ENCODE measurements at places on chromosomes 2 and 18.

DNA sequence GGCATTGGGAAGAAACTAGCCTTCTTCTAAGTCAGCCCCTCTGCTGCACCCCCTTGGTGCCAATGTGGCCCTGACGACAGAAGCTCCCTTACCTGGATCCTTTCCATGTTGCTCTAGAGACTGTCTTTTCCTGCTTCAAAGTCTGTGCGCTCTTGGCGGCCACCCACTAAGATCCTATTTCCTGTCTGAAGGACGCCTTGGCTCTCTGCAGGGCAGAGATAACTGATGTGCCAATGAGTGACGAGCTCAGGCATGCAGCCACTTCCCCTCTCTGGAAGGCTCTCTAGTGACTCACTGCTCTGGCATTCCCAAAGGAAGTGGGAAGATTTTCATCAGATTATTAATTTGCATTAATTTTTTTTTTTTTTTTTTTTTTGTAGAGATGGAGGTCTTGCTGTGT lies 273.5 kb downstream of the CDH20 start:
- peak; percentile 86 for DNase-seq

DNA sequence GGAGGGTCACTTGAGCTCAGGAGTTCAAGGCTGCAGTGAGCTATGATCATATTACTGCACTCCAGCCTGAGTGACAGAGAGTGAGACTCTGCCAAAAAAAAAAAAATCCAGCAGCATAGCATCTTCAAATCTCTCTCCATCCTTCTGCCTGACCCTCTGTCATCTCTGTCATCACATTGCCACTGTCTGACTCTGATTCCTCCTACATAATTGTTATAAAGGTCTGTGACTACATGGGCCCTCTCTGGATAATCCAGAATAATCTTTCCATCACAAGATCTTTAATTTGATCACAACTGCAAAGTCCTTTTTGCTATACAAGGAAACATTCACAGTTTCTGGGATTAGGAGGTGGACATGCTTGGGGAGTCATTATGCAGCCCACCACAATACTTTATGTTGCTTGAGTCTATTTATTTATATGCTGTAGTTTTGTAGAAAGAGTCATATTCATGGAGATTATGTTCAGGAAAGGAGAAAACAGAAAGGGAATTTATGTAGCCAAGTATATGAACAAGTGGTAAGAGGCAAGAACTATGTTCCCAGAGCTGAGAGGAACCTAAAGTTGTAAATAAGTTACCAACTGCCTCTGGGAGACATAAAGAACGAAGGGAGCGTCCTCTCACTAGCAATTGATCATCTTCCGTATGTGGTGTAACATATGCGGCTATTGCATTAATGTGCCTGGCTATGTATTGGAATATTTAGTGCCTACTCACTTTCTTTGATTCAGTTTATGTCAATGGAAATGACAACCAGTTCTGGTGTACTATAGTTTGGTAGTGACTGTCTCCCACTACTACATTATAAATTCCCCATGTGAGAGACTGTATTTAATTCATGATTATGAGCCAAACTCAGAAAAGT lies 21.5 kb downstream of the RND3 start:
- no peak for DNase-seq

DNA sequence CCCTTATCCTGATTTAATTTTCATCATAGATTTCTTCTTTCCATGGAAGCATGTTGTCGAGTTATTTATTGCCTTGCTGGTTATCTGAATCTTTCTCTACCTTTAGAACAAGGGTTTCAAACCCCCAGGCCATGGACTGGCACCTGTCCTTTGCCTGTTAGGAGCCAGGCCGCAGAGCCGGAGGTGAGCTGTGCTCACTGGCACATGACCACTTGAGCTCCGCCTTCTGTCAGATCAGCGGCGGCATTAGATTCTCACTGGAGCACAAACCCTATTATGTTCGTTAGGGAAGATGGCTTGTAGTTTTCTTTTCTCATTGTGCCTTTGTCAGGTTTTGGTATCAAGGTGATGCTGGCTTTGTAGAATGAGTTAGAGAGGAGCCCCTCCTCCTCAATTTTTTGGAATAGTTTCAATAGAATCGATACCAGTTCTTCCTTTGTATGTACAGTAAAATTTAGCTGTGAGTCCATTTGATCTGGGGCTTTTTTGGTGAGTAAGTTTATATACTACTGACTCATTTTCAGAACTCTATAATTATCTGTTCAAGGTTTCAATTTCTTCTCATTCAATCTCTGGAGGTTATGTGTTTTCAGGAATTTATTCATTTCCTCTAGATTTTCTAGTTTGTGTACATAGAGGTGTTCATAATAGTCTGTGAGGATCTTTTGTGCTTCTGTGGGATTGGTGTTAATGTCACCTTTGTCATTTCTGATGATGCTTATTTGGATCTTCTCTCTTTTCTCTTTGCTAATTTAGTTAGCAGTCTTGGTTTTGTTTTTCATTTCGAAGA lies 668.0 kb upstream of the FAM98A start:
- DNase-seq = no peak

DNA sequence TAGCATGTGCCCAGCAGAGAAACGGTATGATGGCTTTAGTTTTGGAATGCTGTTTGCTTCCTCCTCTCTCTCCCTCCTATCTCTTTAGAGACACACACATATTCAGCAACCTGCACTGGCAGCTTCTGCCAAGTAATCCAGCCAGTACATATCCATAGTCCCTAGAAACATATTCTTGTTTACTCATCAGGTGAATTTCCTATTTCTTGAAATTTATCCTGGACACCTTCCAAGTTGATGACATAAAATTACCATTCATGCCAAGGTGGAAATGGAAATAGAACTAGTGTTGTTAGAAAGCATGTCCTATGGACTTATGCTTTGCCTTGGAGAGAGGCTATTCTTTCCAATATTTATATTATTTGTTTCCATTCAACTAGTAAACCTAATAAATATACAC lies 50.9 kb upstream of the RGPD4 start:
- DNase-seq = no peak

DNA sequence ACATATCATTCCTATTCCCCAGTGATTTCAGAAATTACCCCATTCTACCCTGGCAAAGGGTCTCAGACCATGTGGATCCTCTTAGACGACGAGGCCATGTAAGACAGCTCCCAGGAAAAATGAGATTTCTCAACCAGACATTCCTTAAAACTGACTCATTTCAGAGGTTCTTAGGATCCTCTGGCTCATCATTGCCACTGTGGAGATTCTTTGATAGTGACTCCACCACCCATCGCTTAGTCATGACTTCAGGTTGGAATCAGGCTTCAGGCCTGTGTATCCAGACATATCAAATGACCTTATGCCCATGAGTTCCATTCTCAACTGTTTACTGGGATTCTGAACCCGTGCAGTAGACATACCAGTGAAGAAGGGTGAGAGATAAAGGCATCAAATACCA lies 245.6 kb upstream of the TCF4 start:
- DNase-seq = peak; percentile 89

DNA sequence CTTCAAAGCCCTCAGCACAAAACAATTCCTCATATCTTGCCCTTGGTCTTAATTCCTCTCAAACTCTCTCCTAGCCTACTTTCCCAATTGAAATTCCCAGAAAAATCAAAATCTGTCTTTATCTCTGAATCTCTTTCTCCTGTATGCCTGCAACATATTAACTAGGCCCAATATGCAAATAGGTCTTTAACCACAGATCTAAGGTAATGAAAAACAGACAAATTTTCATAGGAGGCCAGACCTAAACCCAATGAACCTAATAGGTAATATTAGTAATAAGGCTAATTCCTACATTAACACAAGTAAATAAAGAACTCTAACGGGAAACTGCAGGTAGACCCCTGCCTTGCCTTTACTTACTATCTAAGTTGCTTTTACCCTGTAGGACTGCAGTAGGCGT lies 41.4 kb downstream of the WDR33 start:
- DNase-seq = no peak

GRCh38 chr18:7598167-7599047 lies 31.3 kb downstream of the PTPRM start:
- no peak for DNase-seq

GRCh38 chr2:177998006-177998405 lies 74.6 kb downstream of the PDE11A start:
- DNase-seq = peak; percentile 49

DNA sequence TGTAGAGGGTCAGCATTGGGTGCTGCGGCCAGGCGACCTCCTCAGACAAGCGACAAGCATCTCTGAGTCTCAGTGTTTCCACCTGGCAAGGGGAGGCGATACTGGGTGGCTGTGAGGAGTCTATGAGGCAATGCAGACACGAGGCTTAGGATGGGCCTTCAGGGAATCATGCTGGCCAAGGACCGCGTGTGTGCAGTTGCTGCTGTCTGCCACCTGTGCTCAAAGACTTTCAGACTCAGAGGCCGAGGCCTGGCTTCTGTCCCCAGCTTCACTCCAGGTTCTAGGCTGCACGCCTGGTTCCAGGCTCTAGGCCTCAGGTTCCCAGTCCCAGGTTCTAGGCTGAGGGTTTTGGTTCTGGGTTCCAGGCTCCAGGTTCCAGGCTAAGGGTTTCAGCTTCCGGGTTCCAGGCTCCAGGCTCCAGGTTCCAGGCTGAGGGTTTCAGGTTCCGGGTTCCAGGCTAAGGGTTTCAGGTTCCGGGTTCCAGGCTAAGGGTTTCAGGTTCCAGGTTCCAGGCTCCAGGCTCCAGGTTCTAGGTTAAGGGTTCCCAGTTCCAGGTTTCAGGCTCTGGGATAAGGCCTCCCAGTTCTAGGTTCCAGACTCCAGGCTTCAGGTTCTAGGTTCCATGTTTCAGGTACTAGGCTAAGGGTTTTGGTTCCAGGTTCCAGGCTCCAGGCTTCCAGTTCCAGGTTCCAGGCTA lies 14.8 kb downstream of the LRRFIP1 start:
- DNase-seq = no peak

- DNase-seq = no peak
Observed at GRCh38 chr2:39359453-39360038, 77.5 kb downstream of the MAP4K3 start.

GRCh38 chr2:82896117-82896516 lies 1563.0 kb downstream of the SUCLG1 start:
- DNase-seq = no peak

DNA sequence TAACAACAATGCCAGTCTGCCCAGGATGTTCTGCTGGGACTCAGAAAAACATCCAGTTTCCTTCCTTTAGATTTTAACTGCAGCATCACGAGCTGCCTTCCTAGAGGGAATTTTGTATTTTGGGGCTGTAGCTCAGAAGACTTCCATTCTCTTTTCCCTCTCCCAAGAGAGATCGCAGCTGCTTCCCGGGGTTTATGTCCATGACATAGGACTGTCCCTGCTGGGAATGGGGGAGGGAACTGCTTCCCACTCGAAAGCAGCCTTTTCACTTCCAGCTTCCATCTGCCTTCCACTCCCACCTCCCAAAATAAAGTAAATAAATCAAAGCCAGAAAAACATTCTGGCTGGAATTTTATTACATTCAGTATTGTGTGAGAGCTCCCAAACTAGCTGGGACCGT lies 52.4 kb downstream of the LIMS1 start:
- DNase-seq = no peak

DNA sequence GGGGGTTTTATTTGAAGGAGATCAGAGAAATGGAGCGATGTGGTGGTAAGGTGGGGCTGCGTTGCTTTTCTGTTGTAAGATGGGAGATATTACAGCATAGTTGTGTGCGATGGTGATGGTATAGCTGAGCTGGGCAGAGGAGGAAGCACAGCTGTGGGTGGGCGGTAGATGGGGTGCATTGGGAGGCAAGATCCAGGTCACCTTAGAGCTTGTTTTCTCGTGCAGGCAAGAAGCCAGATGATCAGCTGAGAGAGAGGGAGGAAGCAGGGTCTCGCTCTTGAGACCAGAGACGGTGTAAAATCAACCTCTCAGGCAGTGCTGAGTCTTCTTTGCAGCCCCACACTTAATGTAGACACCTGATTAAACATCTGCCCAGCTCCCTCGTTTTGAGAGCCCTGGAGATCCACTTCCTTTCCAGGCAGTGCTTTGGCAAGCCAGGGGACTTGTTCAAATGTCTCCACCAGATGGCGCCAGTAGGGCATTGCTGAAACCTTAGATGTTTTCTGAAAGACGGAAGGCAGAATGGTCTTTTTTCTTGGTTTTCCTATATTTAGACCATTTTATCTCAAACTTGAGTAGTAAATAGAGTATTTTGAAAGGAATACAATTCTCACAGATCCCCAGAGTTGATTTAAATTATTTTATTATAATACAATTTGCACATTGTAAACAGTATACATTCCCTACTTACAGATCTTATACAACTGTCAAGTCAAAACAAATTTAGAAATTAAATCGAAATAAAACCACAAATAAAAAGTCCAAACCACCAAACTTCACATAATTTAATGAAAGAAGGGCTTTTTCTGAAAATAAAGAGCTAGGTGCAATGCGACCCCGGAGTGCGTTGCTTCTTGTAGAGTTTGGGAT lies 21.1 kb upstream of the LYPD6B start:
- peak; percentile 87 for DNase-seq

DNA sequence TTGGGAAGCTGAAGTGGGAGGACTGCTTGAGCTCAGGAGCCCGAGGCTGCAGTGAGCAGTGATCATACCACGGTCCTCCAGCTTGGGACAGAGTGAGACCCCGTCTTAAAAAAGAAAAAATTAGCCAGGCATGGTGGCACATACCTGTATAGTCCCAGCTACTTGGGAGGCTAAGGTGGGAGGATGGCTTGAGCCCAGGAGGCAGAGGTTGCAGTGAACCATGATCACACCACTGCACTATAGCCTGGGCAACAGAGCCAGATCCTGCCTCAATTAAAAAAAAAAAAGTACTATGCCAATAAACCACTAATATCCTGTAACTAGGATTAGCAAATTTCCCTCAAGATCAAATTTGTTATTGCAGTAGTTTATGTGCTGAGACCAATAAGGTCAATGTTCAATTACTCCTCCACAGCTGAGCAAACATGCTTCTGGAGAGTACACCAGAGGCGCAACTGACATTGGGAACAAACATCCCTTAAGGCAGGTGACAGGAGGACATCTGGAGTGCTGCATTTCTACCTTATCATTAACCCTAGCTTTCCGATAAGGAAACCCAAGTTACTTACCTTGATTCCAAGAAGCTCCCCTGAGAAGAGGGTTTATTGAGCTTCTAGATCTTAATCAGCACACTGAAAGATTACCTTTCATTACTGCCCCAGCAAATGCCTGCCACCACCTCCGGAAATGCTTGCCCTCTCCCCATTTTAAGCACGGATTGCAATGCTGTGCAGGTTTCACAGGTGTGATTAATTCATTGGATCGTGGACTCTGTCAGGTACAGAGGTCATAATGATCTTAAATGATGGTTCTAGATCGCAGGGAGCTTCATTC lies 26.2 kb downstream of the MGAT4A start:
- no peak for DNase-seq

- no peak for DNase-seq
Observed at GRCh38 chr2:14148216-14148615, 484.3 kb upstream of the LRATD1 start.

DNA sequence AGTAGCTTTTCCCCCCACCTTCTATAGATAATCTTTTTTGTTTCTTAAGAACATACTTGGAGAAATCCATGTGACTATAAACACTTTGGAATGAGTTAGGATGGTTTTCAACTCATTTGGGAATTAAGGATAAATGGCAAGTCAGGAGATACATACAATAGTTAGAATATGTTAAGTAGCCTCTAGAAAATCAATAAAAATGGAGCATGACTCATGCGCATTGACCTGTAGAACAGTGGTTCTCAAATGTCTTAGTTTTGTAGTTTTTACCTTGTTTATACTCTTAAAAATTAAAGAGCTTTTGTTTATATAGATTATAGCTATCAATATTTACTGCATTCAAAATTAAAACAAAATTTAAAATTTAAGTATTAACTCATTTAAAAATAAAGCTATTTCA lies 24.7 kb downstream of the NUP35 start:
- DNase-seq = no peak

GRCh38 chr2:42523341-42523740 lies 29.6 kb upstream of the KCNG3 start:
- no peak for DNase-seq

Data from GM03348 (cell line).